ENCODE measurements at places on chromosomes 7 and 10.

- peak; percentile 79 for DNase-seq
Observed at GRCh38 chr7:80134536-80135308, at the start of gene GNAI1. TSS of gene GNAI1 (plus strand) at chr7:80134831. CDS start at chr7:80135161, 330 bp downstream.

DNA sequence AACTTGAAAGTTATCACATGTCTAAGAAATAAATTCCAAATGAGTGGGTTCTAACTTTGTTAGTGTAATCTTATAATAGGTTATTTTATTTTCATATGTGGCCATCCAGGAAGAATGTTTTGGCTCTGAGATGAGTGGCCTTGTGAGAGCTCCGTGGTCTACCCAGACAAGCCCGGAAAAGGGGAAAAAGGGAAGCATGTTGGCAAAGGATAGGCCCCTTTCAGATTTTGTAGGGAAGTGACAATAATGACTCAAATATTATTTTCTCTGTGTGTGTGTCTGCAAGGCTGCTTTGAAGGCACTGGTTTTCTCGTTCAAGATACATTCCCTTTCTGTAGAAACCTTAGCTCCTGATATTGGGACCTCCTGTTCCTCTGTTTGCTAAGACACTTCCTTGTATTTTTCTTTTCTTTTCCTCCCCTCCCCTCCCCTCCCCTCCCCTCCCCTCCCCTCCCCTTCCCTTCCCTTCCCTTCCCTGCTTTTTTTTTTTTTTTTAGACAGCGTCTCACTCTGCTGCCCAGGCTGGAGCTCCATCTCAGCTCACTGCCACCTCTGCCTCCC, 240.8 kb downstream of the LRMDA start:
- DNase-seq, result no peak

- no peak for DNase-seq
Observed at GRCh38 chr7:116534790-116535189, 10.0 kb downstream of the CAV1 start.

- no peak for DNase-seq
Observed at GRCh38 chr10:15486404-15486803, 115.3 kb upstream of the FAM171A1 start.

GRCh38 chr7:155738652-155739537, 73.4 kb downstream of the SHH start:
- DNase-seq, result peak; percentile 79

DNA sequence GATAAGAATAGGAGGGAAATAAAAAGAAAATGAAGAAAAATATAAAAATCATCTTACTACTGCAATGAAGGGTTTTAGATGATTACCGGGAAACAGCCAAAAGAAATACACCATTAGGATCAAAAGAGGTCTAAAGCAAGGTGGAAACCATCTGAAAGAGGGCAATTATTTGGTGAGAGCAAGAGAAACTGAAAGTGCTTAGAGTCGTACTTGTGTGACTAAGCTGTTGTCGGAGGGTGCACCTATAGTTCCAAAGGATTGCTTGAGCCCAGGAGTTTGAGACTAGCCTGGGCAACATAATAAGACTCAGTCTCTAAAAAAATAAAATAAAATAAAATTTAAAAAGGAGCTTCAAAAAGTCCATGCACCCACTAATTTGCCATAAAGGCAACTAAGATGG, 169.5 kb downstream of the DKK1 start:
- DNase-seq, result no peak

DNA sequence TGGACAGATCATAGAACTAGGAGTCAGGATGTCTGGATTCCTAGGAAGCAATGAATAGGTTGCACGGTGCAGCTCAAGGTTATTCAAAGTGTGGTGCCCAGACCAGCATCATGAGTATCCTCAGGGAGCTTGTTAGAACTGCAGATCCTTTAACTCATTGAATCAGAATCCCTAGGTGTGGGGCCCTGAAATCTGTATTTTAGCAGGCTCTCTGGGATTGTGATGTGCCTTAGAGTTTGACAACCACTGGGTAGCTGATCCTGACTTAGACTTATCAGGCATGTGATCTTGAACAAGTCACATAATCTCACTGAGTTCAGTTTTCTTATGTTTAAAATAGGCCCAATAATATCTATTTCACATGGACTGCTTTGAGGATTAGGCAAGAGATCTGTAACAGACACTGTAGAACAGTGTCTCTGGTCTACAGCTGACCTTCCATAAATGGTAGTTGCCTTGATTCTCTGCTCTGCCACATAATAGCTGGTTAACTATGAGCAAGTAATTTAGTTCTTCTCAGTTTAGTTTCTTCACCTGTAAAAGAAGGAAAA, 46.4 kb upstream of the ATRNL1 start:
- no peak for DNase-seq

GRCh38 chr7:117116211-117116610, 162.9 kb downstream of the ST7 start:
- no peak for DNase-seq

- DNase-seq, result no peak
Observed at GRCh38 chr10:73131301-73131700, 21.0 kb downstream of the NUDT13 start.

DNA sequence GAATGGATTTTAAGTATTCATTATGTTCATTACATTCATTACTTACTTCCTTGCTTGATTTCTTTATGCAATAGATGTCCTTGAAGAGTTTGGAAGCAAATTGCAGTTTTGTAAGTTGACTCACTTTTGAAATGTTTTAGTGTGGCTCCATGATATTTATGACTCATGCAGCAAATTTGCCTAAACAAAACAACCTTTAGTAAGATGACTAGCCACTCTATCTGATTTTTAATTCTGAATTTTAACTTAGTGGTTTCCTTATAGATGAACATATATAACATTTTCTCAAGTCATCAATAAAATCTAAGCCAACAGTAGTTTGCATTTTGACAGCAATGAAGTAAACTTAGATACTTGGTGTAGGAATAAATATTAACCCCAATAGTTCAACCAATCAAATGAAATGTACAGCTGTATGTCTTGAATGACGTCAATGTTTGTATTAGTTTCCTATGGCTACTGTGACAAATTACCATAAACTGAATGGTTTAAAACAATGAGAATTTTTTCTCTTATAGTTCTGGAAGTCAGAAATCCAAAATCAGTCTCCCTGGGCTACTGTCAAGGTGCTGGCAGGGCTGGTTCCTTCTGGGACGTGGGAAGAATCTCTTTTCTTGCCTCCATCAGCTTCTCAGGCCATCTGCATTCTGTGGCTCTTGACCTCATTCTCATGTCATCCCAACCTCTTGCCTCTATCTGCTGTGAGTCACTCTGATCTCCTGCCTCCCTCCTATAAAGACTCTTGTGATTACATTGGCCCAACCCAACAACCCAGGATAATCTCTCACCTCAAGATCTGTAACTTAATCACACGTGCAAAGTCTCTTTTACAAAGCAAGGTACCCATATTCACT, 73.4 kb downstream of the AHR start:
- peak; percentile 66 for DNase-seq

- DNase-seq, result no peak
Observed at GRCh38 chr10:15211464-15211979, 43.0 kb upstream of the NMT2 start.

- no peak for DNase-seq
Observed at GRCh38 chr7:1664711-1665548, 5.1 kb upstream of the ELFN1 start.

DNA sequence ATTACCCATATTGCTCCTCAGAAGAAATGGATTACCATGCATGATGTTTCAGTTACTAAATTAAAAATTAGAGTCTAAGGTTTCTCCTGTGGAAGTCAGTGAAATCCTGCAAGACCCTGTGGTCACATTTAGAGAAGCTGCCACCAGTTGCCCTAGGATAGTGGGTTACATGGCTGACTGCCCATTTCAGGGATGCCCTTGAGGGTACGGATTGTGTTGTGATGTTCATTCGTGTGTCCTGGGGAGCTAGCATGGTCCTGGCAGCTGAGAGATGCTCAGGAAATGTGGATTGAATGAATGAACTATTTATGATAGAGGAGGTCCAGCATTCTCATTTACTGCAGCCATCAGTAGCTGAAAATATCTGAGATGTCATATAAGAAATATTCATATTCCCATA, 55.1 kb downstream of the TMEM178B start:
- DNase-seq, result no peak

- DNase-seq, result no peak
Observed at GRCh38 chr10:21719502-21719901, 185.5 kb downstream of the MLLT10 start.

- no peak for DNase-seq
Observed at GRCh38 chr10:65130162-65130758, 1609.1 kb downstream of the REEP3 start.
